Hepatocyte (in vitro differentiated cells): ENCODE measurements at places on chromosomes 2 and 18. TPM values are rescaled to one million over a fixed set of nuclear protein-coding genes. Genes with fewer than 3 reads are reported as not detected.
A peak's percentile ranks its signal among the peaks of the same experiment; 100 is the strongest.

The PLCD4 gene
- polyA plus RNA-seq = 0.65 and 1.0 TPM in 2 replicates

The EML6 gene
- 1.9 and 6.1 TPM in 2 replicates for polyA plus RNA-seq

The DUSP28 gene
- 6.3 and 6.8 TPM in 2 replicates for polyA plus RNA-seq

The LOXL3 gene
- 11.0 and 11.2 TPM in 2 replicates for polyA plus RNA-seq

The MAP3K19 gene
- 0.50 TPM in 1 of 2 replicates, not detected in the other for polyA plus RNA-seq

The MARCHF4 gene
- 0.28 TPM in 1 of 2 replicates, not detected in the other for polyA plus RNA-seq

The ACADL gene
- 0.94 and 1.1 TPM in 2 replicates for polyA plus RNA-seq

The TCF23 gene
- polyA plus RNA-seq = not detected in 2 replicates

The TTR gene
- polyA plus RNA-seq = 3,342 and 4,943 TPM in 2 replicates

DNA sequence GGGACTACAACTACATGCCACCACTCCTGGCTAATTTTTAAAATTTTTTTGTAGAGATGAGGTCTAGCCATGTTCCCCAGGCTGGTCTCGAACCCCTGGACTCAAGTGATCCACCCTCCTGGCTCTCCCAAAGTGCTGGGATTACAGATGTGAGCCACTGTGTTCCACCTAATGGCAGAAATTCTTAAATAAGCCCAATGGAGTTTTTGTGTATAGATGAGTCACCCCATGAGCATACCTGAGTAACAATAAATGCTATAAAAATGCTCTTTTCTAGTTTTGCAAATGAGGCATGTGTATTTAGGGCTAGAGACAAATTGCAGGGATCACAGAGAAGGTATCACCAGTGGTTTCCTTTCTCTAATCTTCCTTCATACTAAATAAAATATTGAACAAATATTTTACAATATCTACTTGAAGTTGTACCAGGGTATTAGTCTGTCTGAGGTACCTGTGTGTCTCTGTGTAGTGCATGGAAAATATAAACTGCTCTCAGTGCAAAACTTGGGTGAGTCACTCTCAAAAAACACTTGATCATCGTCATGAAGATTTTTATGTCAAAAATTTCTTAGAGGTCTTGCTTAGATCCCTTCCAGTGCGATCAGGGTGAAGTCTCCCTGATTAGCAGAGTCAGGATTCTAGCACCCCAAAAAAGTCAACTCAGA lies 337.1 kb upstream of the MMADHC start:
- no peak overlapping the region for H3K4me3 ChIP-seq
- no peaks in the 10 kb centered on the region for H3K4me1 ChIP-seq
- no peaks in the 10 kb centered on the region for H3K27me3 ChIP-seq
- H3K27ac ChIP-seq = no peak overlapping the region
- no peak for DNase-seq

GRCh38 chr18:24627644-24628315 lies 167.3 kb downstream of the HRH4 start:
- no peaks in the 10 kb centered on the region for H3K27me3 ChIP-seq
- H3K4me3 ChIP-seq = no peak overlapping the region
- no peak for DNase-seq
- H3K27ac ChIP-seq = no peak overlapping the region
- H3K36me3 ChIP-seq = no peaks in the 10 kb centered on the region

DNA sequence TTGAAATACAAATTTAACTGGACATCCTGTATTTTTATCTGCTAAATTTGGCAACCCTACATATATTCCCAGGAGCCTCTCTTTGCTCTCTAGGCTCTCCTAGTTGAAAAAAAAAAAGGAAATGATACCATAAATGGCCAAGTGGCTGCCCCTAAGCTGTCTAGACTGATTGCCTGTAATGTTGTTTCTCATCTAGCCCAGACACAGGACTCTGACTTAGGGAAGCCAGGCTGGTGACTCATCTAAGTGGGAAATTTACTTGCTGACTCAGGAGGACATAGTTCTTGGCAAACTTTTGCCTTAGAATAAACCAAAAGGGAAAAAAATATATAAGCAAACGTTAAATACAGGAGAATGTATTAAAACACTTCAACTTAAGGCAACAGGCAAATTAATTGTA lies 14.6 kb upstream of the ITGAV start:
- no peaks in the 10 kb centered on the region for H3K27me3 ChIP-seq
- DNase-seq = peak; percentile 92
- no peak overlapping the region for H3K4me3 ChIP-seq
- H3K36me3 ChIP-seq = no peaks in the 10 kb centered on the region
- H3K4me1 ChIP-seq = peaks cover 12% of the 10 kb centered on the region

GRCh38 chr2:137865954-137866540 lies 98.2 kb upstream of the HNMT start:
- peak; percentile 68 for DNase-seq
- H3K27me3 ChIP-seq = no peaks in the 10 kb centered on the region
- H3K27ac ChIP-seq = no peak overlapping the region
- no peaks in the 10 kb centered on the region for H3K4me1 ChIP-seq
- no peak overlapping the region for H3K4me3 ChIP-seq

- H3K27ac ChIP-seq = no peak overlapping the region
- no peaks in the 10 kb centered on the region for H3K27me3 ChIP-seq
- no peak overlapping the region for H3K4me3 ChIP-seq
- no peaks in the 10 kb centered on the region for H3K36me3 ChIP-seq
- no peaks in the 10 kb centered on the region for H3K4me1 ChIP-seq
- DNase-seq = no peak
These were observed 33.5 kb upstream of the REL start for GRCh38 chr2:60847854-60848253.

DNA sequence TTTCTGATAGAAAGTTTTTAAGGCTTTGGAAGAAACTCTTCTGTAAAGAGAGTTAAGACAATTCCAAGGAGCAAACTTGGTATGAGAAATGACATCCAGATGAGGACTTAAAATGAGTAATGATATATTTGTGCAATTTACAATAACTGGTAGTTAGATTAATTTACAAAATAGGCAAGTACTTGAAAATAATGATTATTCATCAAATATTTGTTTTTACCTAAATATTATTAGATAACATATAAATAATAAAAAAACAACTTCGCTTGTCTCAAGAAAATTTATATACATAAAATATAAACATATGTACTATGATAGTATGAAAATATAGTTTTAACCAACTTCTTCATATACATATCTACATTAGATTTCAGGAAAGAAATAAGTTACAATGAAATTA lies 478.5 kb downstream of the TRIB2 start:
- H3K27me3 ChIP-seq = no peaks in the 10 kb centered on the region

DNA sequence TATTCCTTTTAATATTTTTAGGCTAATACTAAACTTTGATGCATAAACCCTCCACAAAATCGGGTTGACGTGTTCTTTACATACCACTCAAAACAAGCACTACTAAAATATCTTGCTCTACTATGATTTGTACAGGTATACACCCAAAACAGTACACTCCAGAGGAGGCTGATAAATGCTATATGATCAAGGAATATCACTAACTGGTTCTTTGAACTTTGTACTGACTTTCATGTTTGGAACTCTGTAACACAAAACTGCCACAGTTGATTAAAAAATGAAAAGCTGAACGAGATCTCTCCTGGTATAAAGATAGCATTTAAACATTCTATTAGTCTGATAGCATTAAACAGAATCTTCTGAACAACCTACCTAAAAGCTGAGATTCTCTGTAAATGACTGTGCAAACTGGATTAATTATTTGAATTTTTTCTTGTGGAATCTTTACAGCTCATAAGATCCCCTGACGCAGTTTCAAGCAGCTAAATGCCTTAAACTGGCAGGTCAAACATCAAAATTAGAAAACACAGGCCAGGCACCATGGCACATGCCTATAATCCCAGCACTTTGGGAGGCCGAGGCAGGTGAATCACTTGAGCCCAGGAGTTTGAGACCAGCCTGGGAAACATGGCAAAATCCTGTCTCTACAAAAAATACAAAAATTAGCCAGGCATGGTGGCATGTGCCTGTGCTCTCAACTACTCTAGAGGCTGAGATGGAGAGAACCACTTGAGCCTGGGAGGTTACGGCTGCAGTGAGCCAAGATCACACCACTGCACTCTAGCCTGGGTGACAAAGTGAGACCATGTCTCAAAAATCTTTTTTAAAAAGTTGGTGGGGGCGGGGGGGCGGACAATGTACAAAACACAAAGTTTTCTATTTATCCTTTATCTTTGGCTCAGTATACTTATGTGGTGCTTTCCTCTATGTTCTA lies 150.6 kb downstream of the EXOC6B start:
- DNase-seq = no peak
- H3K4me1 ChIP-seq = peaks cover 17% of the 10 kb centered on the region
- H3K27me3 ChIP-seq = no peaks in the 10 kb centered on the region

DNA sequence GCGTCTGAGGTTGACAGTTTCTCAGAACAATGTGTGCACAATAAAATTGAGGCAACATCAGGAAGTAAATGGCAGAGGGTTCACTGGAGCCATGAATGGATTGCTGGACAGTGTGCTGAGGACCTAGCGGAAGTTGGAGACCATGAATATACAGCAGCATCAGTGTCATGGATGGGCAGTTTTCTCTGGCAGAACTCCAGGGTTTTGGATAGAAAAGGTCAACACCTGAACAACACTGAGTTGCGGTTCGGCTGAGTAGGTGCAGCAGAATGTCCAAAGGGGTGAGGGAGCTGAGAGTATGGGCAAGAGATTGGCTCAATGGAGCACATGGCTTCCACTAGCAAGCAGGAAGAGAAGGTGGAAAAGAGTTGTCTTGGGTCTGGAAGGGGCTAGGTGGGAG lies 73.7 kb downstream of the DNER start:
- H3K36me3 ChIP-seq = no peaks in the 10 kb centered on the region
- H3K4me1 ChIP-seq = no peaks in the 10 kb centered on the region
- no peak overlapping the region for H3K4me3 ChIP-seq
- no peak overlapping the region for H3K27ac ChIP-seq
- H3K27me3 ChIP-seq = no peaks in the 10 kb centered on the region
- no peak for DNase-seq

- no peak overlapping the region for H3K4me3 ChIP-seq
- no peaks in the 10 kb centered on the region for H3K4me1 ChIP-seq
- H3K27me3 ChIP-seq = no peaks in the 10 kb centered on the region
- no peak for DNase-seq
These were observed 32.4 kb downstream of the TEX51 start for GRCh38 chr2:126930970-126931590.

DNA sequence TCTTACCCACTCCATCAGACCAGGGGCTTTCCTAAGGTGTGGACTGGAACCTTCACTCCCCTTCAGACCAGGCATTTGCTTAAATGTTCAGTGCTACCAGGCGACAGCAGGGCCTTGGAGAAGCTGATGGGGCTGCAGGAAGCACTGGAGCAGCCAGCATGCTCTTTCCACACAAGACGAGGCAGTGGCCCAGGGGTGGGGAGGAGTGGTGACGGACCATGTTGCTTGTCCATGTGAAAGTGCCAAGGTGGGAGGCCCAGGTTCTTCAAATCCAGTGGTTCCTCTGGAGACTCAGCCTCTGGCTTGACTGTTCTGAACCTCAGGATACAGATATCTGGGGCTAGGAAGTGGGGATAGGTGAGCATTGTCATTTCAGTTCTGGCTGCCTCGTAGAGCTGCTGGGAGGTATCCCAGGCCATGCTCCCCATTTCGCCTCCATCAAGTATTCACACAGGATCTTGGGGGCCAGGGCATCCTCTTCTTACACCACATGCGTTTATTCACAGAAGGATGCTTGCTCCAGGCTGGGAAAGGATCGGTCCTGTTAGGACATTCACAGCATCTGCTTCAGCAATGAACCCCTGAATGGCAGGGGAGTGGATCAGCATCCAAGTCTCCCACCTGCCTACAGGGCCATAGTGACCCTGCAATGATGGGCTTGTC lies 62.2 kb downstream of the SFXN5 start:
- DNase-seq = peak; percentile 1
- no peaks in the 10 kb centered on the region for H3K36me3 ChIP-seq
- no peaks in the 10 kb centered on the region for H3K4me1 ChIP-seq

DNA sequence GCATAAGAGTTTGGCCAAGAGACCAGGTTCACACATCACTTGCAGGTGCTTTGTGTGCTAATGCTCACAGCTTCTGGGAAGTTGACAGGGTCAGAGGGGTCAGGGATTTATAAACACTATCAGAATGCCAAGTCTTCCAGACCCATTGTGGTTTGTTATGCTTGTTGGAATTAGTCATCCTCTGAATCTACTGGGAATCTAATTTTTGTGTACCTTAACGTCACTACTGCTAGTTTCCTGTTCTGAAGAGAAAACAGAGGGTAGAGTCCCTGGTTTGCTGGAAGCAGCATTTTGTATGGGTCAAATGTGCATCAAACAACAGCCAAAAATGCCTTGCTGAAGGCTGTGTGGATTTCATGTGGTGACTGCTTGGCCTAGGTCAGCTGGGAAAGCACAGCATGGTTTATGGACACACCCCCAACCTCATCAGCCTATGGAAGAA lies 33.3 kb downstream of the ANTXR1 start:
- H3K27ac ChIP-seq = no peak overlapping the region
- H3K4me1 ChIP-seq = no peaks in the 10 kb centered on the region
- no peaks in the 10 kb centered on the region for H3K36me3 ChIP-seq

- DNase-seq = no peak
- no peaks in the 10 kb centered on the region for H3K27me3 ChIP-seq
These were observed 55.7 kb downstream of the LOXHD1 start for GRCh38 chr18:46601141-46601805.

DNA sequence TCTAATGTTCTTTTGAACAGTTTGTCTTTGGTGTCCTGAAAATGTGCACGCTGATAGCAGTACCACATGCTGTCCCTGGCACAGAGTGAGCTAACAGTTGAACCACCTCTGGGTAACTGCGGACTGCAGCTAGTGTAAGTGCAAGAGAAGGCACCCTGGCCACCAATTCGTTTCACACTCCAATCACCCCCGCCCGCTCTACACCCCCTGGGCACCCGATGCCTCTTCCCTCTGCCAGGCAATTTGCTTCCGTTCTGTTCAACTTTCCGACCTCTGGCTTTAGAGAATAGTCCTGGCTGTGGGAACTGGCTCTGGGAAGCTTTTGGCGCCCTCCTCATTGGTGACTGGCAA lies 1.4 kb downstream of the DOCK10 start:
- H3K27me3 ChIP-seq = peaks cover 98% of the 10 kb centered on the region
- no peak overlapping the region for H3K4me3 ChIP-seq
- no peaks in the 10 kb centered on the region for H3K36me3 ChIP-seq
- H3K27ac ChIP-seq = no peak overlapping the region
- DNase-seq = no peak

DNA sequence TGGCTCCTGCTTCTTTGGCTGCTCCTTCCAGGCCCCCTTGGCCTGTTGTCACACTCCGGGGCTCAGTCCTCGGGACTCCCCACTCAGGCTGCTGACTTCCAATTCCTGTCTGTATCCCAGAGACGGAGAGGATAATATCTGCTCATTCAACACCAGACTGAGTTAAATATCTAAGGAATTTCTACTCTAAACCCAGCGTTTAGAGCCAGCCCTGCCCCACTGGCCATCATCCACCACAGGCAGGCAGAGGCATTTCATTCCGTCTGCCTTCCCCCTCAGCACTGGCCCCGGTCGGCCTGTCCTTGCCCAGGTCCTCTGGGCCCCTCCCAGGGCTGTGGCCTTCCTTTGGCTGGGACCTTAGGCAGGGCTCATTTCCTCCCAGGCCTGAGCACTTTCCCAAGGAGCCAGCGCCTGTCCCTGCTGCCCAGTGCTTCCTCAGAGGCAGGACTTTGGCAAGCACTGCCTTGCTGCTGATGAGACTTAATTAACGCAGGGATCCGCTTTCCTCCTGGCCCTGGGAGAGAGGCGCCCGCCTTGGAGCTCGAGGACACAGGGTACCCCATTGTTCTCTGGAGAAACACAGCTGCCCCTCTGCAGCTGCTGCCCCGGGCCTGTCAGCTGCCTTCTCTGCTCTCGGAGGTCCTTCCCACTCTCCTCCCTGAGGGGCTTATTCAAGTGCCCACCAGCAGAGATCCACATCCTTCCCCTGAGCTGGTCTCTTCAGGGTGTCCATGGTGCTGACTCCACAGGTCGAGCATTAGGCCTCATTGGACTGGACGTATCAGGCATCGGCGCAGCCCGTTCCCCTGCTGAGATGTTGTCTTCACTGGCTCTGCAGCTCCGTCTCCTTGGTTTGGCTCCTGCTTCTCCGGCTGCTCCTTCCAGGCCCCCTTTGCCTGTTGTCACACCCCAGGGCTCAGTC lies 42.8 kb downstream of the ATOH8 start:
- peaks cover 48% of the 10 kb centered on the region for H3K4me1 ChIP-seq
- H3K4me3 ChIP-seq = no peak overlapping the region
- no peak for DNase-seq
- peak overlapping the region; percentile 50 for H3K27ac ChIP-seq
- H3K36me3 ChIP-seq = no peaks in the 10 kb centered on the region
